Urinary bladder (tissue), 4 donors: ENCODE measurements at places on chromosomes 3 and 15.

- no peak for DNase-seq
These were observed 192.0 kb downstream of the GHSR start for GRCh38 chr3:172256101-172256734.

DNA sequence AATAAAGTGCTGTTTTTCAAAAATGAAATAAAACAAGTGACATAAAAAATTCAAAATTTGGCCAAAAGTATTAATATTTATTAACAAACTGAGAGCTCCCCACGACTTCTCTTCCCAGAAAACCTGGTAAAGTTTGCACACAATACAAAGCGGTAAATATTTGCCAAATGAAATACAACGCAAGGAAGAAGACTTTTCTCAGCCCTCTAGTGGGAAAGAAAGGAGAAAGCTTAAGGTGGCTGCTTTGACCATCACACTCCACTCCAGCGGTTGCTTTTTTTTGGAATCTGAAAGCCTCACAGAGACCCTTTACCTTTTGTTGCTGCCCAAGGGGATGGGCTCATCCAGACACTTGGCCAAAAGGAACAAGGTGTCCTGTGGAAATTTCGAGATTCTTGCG lies 1.1 kb upstream of the GK5 start:
- DNase-seq: no peak

GRCh38 chr15:99104788-99105513 lies at the start of gene SYNM:
Gene SYNM (plus strand): TSS chr15:99105080. CDS start chr15:99105200, 120 bp downstream.
- DNase-seq: no peak

DNA sequence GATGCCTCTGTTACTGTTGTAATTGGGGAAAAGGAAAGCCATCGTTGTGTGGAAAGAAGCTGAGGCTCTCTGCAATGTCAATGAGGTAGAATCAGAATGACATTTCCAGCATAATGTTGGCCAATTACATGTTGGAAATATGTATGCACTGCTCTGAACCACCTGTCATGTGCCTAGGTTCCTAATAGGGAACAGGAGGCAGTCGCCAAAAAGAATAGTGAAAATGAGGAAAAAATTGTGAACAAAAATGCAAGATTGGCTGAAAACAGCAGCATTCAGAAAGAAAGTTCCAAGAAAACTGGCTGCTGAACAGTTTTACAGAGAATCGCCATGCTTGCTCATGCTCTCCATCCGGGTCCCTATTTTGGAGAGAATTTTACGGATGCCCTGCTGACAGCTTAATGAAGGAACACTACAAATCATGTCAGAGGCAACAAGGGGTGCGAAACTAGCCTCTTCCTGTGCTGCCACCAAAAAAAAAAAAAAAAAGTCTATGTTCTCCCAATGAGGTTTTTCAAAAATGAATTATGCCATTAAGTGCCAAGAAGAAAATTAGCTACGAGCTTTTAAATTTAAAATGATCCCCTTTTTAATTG lies 305.9 kb upstream of the ARRDC4 start:
- DNase-seq: no peak

GRCh38 chr3:135694142-135694541 lies 271.4 kb upstream of the PPP2R3A start:
- no peak for DNase-seq

DNA sequence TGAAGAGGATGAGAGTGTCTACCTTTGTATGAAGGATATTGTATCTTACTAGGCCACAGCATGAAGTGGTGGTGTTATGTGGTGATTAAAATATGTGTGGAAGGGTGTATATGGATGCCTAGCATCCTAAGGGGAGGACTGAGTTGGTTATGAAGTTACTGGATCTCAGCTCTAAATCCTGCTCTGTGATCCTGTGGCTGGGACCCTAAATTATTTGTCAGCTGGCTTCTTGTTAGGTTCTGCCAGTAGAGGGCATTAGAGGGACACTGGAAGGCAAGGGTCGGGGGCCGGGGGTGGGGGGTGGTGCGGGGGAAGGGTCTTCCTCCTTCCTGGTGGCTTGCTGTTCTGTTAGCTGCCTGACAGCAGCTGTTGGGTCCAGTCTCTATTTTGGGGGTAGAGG lies 34.9 kb downstream of the MORF4L1 start:
- no peak for DNase-seq

DNA sequence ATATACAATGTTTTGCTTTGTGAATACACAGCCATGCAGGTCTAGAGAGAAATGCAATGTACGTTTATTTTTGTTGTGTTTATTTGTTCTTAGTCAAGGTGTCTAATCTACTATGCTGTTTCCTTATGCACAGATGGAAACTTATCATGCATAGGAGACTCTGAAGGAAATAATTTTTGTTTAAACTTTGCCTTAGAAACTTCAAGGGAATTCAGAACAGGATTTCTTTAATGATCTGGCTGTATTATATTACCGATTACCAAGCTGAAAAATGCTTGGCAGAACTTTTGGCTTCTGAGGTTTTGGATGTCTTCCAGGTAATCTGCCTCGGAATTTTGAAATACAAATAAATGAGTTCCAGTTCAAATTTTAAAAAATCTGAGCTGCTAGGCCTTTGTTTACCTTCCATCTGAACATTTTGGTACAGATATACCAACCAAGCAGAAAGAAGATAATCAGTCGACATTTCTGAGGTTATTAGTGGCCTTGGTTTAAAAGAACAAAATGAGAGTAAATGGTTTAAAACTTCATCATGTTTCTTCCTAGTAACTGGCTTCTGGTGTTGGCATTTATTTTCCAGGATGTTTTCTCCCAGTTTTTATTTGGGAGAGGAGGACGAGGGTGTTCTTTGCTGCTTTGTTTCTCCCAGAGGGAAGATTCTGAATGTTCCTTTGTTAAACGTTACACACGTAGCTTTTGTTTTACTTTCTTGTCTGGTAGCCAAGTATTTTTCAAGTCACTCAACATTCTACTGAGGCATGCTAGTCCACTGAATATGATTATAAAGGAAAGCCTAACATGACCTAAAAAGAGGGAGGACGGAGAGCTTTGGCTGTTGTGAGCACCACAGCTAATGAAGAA lies 421.8 kb upstream of the TBL1XR1 start:
- DNase-seq: no peak

- no peak for DNase-seq
These were observed 97.0 kb upstream of the NMNAT3 start for GRCh38 chr3:139774560-139775302.

DNA sequence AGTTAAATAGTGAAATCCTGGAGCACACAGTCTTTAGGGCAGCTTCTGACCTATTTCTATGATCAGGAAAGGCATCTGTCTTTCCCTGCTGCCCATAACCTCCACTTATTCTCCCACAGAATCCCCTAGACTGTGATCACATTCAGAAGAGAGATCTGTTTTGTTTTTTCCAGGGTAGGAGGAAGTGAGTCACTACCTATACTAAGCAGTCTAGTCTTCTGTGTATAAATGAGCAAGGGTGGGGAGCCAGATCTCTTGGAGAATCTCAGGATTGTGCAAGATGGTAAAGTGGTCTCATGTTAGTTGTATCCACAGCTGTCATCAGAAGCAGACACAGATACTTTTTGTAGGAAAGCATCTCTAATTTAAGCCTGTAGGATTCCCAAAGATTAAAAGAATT lies 11.8 kb upstream of the FBXO22 start:
- DNase-seq: no peak

- no peak for DNase-seq
These were observed 79.6 kb downstream of the DHX36 start for GRCh38 chr3:154244644-154245043.

- DNase-seq: no peak
These were observed 88.6 kb upstream of the MEX3B start for GRCh38 chr15:82134461-82134860.

DNA sequence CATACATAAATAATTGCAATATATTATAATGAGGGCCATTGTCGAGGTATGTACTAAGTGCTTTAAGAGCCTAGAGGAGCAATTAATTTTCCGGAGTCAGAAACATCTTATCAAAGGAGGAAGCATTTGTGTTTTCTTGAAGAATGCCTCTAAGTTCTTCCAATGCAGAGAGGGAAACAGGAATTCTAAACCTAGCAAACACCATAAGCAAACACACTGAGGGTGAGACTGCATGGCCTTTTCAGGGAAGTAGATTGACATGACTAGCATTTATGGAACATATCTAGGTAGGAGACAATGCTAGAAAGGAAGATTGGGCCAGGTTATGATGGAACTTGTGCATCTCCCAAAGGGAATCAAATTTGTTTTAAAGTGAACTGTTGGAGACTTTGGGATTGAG lies 7.2 kb upstream of the PLCL2 start:
- DNase-seq: no peak

DNA sequence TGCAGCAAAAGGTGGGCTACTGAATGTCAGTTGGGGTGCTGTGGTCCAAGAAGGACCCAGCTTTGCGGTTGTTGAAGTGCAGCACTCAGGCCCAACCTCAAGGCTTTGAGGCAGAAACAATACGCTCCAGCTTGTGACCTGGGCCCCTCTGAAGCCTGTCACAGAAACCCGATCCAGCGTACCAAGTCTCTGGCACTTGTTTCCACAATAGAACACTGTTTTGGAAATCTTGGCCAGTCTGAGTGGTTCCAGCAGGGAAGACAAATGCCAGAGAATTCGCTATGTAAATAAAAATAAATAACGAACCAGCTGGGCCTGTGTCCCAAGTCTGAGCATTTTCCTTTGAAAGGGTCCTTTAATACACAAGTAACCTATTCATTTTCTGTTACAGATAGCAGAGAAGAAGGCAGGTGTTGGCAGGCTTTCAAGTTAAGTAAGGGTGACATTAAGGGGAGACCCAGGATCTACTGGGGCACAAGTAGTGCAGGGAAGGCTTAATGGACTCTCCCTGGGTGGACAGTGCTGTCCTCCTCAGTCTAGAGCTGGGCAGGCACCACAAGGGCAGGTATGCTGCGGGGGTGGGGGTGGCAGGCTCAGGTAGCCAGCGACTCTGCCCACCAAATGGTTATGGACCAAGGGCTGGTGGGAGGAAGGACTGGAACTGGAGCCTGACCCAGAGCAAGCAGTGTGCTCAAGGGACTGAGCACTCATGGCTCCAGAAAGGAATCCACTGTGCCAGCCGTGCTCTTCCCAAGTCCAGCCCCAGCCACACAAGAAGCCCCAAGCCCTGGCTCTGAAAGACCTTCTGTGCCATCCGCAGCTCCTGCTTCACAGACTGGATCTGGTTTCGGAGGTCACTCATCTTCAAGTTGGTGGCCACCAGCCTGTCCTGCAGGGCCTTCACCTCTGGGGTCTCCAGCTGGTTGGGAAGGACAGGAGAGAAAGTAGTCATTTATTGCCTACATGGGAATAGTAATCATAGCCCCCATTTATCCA lies 26.3 kb downstream of the CCDC13 start:
- peak; percentile 49 for DNase-seq

GRCh38 chr3:51075221-51075775 lies 309.8 kb upstream of the MANF start:
- DNase-seq: peak; percentile 10

- DNase-seq: no peak
These were observed 457.5 kb downstream of the NSUN3 start for GRCh38 chr3:94520364-94520763.

GRCh38 chr15:41022487-41023090 lies 69.3 kb downstream of the CHAC1 start:
- no peak for DNase-seq

GRCh38 chr3:156176048-156176447 lies 55.7 kb downstream of the KCNAB1 start:
- no peak for DNase-seq

GRCh38 chr3:177464392-177465256 lies 267.3 kb upstream of the TBL1XR1 start:
- no peak for DNase-seq

GRCh38 chr3:140529558-140529957 lies 148.3 kb upstream of the TRIM42 start:
- DNase-seq: no peak

DNA sequence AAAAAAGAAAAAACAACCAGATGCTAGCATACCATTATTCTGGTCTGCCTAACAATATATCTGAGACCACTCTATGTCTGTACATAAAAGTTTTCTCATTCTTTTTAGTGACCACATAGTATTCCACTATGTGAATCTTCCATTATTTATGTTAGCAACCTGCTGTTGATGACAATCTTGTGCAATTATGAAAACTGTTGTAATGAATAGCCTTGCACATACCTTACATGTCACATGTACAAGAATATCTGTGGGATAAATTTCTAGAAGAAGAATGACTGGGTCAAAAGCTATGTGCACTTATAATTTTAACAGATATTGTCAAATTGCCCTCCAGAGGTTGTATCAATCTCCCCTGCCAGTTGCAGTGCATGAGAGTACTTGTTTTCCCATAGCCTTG lies 62.5 kb downstream of the ARHGAP31 start:
- DNase-seq: no peak

GRCh38 chr15:101469520-101470288 lies 19.8 kb downstream of the PCSK6 start:
- DNase-seq: no peak

DNA sequence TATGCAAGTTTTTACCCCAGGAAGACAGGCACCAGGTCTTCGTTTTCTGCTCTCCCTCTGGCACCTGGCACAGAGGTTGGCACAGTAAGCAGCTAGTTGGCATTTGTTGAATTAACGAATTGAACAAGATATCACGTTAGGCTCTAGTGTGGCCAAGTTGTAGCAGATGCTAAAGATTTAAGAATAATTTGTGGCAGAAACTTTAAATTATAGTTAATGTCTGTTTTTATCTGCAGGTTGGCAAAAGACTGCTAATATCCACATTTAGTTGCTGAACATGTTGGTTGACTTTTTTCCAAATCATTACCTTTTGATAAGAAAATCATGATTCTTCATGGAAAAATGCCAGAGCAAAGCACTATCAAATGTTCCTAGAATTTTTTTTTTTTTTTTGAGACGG lies 8.1 kb downstream of the CHRNA5 start:
- DNase-seq: no peak

- DNase-seq: no peak
These were observed 20.3 kb upstream of the NRROS start for GRCh38 chr3:196619223-196619622.

- no peak for DNase-seq
These were observed 33.9 kb upstream of the ACAN start for GRCh38 chr15:88769161-88769971.

GRCh38 chr3:186639778-186640472 lies at the start of gene FETUB:
Gene FETUB (plus strand): TSS chr3:186640399. CDS start chr3:186640461, 62 bp downstream.
- no peak for DNase-seq

- DNase-seq: no peak
These were observed 17.1 kb upstream of the RFC4 start for GRCh38 chr3:186823386-186823785.

GRCh38 chr3:88058306-88058580 lies 562 bp downstream of the CGGBP1 start:
- DNase-seq: no peak

- no peak for DNase-seq
These were observed 48.4 kb upstream of the CCK start for GRCh38 chr3:42314411-42314810.

DNA sequence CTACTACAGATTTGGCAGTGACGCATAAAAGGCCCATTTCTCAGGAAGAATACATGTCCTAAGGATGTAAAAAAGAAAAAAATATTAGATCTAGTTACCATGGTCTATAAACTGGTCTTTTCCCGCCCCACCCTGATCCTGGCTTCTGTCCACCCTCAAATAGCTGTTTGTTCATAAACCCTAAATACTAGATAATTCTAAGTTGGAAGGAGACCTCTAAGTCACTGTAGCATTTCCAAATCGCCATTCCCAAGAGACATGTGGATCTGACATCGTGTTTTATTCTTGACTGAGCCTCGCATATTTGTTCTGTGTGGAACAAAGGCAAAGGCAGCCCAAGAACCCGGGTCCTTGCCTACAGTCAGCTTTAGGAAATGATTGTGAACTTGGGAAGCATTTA lies 49.0 kb downstream of the LMCD1 start:
- DNase-seq: no peak
